ENCODE measurements at places on chromosomes 7 and 10. TPM values are rescaled to one million over a fixed set of nuclear protein-coding genes. Genes with fewer than 3 reads are reported as not detected.

DNA sequence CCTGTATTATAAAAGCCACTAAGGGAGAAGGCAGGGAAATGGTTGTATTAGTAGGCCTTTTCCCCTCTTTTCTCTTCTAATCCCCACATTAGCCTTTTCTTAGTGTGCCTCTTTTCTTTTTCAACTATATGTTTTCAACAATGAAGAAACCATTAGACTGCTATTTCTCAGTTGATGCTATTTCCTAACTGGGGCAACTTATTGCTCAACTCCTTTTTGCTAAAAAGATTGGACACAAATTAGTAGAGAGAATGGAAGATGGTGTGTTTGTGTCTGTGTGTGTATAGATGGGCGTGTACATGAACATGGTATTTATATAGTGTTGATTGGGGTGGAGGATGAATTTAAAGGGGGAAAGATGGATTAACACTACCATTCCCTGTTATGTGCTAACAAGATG lies 28.4 kb downstream of the TBC1D12 start:
- H3K27me3 ChIP-seq: no peaks in the 10 kb centered on the region
- no peak overlapping the region for H3K27ac ChIP-seq

- H3K27me3 ChIP-seq: no peaks in the 10 kb centered on the region
- no peak for DNase-seq
- H3K4me3 ChIP-seq: no peak within 1 kb of the TSS
- no peaks in the 10 kb centered on the region for H3K4me1 ChIP-seq
Observed at GRCh38 chr7:150716368-150716767, at the start of gene GIMAP1. TSS of gene GIMAP1 (plus strand) at chr7:150716613. CDS start at chr7:150719048, 2,435 bp downstream.

DNA sequence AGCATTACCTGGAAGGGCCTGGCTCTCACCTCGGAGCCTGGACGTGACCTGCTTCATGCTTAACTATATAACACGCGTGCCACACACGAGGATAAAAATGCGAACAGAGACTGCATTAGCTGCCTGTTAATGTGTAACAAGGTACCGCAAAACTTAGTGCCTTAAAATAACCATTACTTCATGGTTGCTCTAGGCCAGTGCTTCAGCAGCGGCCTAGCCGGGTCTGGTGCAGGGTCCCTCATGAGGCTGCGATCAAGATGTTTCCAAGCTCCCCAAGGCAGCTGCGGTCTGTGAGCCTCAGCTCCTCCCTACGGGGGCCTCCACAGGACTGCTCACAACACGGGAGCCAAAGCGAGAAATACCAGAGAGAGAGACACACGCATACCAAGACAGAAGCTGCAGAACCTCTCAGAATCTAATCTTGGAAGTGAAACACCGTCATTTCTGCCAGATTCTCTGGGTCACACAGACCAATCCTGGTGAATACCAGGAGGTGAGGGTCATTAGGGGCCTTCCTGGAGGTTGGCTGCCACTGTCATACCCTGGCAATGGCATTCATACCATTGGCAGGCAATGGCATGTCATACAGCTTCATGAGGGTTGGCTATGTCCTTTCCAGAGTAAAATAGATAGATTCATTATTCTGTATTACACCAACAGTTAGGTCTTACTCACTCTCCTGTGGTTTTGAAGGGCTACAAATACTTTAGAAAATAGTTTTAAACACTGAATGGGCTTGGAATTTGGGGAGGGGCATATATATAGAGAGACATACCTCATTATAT lies 94.5 kb downstream of the HIPK2 start:
- H3K36me3 ChIP-seq: no peaks in the 10 kb centered on the region
- DNase-seq: peak; percentile 85
- peak overlapping the region; percentile 99 for H3K27ac ChIP-seq
- H3K4me3 ChIP-seq: no peak overlapping the region
- H3K4me1 ChIP-seq: peaks cover 52% of the 10 kb centered on the region

DNA sequence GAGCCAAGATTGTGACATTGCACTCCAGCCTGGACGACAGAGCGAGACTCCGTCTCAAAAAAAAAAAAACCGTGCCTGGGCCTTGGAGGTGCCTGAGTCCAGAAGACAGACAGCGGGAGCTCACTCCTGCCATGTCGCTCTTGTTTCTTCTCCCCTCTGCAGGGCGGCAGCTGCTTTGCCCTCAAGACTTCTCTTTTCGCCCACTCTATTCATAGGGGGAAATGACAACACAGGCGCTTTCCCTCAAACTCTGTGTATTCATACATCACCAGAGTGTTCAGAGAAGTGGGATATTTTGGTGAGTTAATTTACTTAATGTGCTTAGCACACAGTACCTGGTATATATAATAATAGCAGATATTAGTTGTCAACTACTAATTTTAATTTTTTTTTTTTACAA lies 44.5 kb downstream of the FOXK1 start:
- H3K36me3 ChIP-seq: peaks cover 3% of the 10 kb centered on the region
- H3K27me3 ChIP-seq: no peaks in the 10 kb centered on the region
- DNase-seq: no peak
- H3K4me1 ChIP-seq: peaks cover 22% of the 10 kb centered on the region
- H3K27ac ChIP-seq: no peak overlapping the region
- H3K4me3 ChIP-seq: no peak overlapping the region

DNA sequence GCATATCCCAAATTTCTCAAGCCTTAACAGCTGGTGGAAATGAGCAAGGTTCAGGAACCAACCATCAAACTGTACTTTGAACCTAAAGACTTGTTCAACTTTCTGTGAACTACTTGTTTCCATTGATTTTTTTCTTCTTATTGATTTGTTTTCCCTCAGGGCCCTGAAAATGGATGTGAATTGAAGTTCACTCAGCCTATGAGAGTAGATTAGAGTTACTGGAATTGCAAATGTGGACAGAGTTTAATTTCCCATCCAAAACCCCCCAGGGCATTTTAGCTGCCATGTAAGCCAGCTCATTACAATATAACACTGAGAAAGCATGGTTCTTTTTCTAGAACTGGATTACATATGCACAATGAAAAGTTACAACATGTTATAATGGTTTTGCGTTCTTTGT lies 1105.7 kb downstream of the REEP3 start:
- H3K36me3 ChIP-seq: no peaks in the 10 kb centered on the region
- no peak for DNase-seq
- no peak overlapping the region for H3K27ac ChIP-seq
- no peaks in the 10 kb centered on the region for H3K27me3 ChIP-seq
- no peak overlapping the region for H3K4me3 ChIP-seq

EN2 gene
- not detected for total RNA-seq

SORBS1 gene
- 5.1 TPM for total RNA-seq

C10orf53 gene
- not detected for total RNA-seq

NPTX2 gene
- total RNA-seq: 2.4 TPM

SPDYE2 gene
- not detected for total RNA-seq

TRPV6 gene
- total RNA-seq: 0.46 TPM

EEPD1 gene
- total RNA-seq: 4.9 TPM

OPALIN gene
- total RNA-seq: not detected

CASP7 gene
- 41.9 TPM for total RNA-seq

All from astrocyte (in vitro differentiated cells and primary cell).